Natural killer cell (primary cell): ENCODE measurements at places on chromosomes 3 and 15. TPM values are rescaled to one million over a fixed set of nuclear protein-coding genes. Genes with fewer than 3 reads are reported as not detected.

DNA sequence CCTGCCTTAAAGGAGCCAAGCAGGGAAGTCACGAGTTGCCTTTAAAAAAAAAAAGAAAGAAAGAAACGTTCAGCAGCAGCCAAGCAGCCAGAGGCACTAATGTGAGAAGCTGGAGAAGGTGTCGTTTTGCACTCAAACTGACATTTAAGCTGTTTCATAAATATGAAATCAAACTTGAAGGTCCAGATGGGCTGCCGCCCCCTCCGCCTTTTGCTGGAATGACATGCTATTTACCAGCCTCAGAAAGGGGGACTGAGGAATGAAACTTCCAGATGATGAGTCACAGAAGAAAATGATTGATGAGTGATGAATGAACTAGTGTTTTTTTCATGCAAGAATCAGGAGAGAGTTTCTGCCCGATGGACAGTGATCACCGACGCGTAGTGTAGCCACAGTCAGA is 396.8 kb downstream of the IGSF11 start:
- DNase-seq = no peak

- DNase-seq = no peak
These were observed 254.0 kb upstream of the SOX2 start for GRCh38 chr3:181457756-181458155.

DNA sequence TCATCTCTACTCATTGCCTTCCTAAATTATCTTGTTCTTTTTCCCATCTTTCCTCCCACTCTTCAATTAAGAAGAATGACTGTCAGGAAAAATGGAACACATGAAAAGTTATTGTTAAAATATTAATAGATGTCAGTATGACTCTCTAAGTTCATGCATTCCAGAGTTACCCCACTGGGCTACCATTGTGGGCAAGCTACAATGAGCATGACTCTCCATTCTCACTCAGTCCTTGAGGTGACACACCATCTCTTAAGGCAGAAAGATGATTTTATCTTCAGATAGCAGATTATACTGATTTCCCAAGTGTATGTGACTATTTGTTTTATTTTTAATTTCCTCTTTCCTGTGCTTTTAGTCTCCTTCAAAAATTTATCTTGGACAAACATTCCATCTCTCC is 144.3 kb downstream of the ALCAM start:
- DNase-seq = no peak

CCR3 gene
- 36.7 TPM for total RNA-seq

TRH gene
- not detected for total RNA-seq

- DNase-seq = no peak
These were observed 88.9 kb downstream of the MBNL1 start for GRCh38 chr3:152357587-152357986.

SKIL gene
- 156 TPM for total RNA-seq

GRCh38 chr3:169998668-169999131 is 32.1 kb downstream of the SEC62 start:
- no peak for DNase-seq

GRCh38 chr3:89287902-89288508 is 180.6 kb downstream of the EPHA3 start:
- DNase-seq = no peak

GRCh38 chr15:89963301-89964231 is 37.6 kb upstream of the ZNF710 start:
- no peak for DNase-seq

DNA sequence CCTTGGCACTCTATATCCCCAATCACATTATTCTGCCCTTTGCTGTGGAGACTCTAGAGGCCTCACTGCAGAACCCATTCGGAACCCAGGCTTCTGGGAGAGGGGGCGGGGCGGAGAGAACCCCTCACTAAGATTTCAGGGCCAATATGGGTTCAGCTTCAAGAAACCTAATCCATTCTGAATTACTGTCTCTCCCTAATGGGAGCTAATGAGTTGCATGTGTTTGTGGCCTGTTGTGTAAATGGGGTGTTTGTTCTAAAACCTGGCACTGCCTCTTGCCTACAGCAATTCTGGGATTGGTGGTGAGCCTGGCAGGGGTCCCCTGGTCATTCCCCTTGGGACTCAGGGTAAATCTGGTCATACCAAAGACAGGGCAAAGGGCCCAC is 605 bp upstream of the RASL12 start:
- DNase-seq = no peak

DNA sequence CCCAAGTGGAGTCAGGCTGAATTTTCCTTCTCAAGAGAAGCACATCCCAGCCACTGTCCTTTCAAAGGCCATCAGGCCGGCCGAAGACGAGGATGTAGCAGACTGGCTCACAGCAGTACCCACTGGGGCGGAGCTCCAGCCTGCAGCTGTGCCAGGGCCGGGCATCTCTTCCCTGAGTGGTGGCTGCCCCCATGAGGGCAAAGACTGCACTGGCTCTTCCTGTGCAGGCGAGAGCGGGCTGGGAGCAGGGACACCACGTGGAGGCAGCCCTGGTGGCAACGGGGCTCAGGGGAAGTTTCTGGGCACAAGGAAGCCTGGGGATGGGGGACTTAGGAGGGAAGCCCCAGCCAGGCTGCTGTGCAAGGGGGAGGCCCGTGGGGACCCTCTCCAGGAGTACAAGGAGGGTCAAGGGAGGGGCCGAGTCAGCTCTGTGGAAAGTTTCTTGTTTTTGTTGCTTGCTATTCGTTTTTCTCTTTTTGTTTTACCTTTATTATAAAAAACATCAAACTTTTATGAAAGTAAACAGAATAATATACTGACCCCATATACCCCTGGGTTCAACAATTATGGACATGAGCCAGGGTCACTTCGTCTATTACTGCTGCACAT is 66.1 kb downstream of the RPN1 start:
- no peak for DNase-seq

HRH1 gene
- not detected for total RNA-seq

WNT5A gene
- total RNA-seq = not detected

- no peak for DNase-seq
These were observed 196.4 kb downstream of the GBE1 start for GRCh38 chr3:81565041-81565440.

DNA sequence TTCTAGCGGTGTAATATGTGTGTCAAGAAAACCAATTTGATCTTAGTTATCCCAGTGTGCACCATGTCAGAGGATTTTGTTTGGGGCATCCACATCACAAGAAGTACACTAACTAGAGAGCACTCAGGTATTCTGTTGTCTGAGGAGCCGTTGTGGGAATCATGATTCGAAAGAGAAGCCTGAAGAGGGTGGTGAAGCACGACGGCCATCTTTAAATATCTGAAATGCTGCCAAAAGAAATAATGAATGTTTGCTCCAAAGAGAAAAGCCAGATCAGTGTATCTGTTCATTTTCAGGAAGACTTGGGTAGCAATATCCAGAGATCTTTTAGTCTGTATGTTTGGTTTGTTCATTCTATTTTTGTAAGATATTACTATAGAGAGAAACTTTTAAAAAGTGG is 180.7 kb downstream of the KLHL25 start:
- no peak for DNase-seq

GRCh38 chr3:14082108-14082657 is 42.5 kb downstream of the CHCHD4 start:
- no peak for DNase-seq

- DNase-seq = no peak
These were observed 1.8 kb upstream of the GPR15 start for GRCh38 chr3:98529856-98530459.

FBLN2 gene
- total RNA-seq = 2.7 TPM

- DNase-seq = no peak
These were observed 546.2 kb downstream of the MECOM start for GRCh38 chr3:169117264-169117663.

- no peak for DNase-seq
These were observed 258.7 kb downstream of the SLCO3A1 start for GRCh38 chr15:92112180-92112579.

ILDR1 gene
- 0.28 TPM for total RNA-seq

- DNase-seq = no peak
These were observed 126.3 kb upstream of the MEF2A start for GRCh38 chr15:99439524-99439835.

FBXO40 gene
- not detected for total RNA-seq

CNTN3 gene
- total RNA-seq = not detected

DNA sequence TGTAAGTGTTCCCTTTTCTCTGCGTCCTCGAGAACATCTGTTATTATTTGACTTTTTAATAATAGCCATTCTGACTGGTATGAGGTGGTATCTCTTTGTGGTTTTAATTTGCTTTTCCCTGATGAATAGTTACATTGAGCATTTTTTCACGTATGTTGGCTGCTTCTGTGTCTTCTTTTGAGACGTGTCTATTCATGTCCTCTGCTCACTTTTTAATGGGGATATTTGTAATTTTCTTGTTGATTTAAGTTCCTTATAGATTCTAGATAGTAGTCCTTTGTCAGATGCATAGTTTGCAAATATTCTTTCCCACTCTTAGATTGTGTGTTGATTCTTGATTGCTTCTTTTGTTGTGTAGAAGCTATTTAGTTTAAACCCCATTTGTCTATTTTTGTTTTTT is 179.2 kb downstream of the DOCK3 start:
- no peak for DNase-seq

DNA sequence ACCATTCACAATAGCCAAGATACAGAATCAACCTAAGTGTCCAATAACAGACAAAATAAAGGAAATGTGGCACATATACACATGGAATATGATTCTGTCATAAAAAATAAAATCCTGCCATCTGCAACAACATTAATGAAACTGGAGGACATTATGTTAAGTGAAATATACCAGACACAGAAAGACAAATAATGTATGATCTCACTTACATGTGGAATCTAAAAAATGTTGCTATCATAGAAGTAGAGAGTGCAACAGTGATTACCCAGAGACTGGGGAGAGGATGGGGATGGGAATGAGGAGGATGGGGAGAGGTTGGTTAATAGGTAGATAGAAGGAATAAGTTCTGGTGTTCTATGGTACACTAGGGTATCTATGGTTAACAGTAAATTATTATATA is 28.7 kb downstream of the MRPL3 start:
- no peak for DNase-seq

DNA sequence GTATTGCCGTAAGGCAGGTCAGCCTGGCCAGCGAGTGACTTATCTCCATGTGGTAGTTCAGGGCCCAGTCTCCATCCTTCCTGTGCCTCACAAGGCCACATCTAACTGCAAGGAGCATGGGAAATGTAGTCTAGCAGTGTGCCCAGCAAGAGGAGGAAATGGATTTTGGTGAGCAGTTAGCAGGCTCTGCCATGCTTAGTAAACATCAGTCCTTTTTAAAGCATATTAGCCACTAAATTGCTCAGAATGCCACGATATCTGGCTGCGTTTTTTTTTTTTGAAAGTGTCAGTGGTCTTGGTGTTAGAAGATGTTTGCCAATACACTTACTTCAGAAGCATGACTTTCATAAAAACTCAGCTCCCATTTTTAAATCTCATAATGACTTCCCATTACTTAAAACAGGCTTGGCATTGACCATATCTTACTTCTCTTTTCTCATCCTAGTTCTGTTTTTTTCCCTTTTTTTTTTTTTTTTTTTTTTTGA is 470.2 kb upstream of the TPRG1 start:
- no peak for DNase-seq

GRCh38 chr3:196174652-196175051 is 36.5 kb downstream of the ZDHHC19 start:
- DNase-seq = no peak

GABRB3 gene
- total RNA-seq = not detected

PTH1R gene
- not detected for total RNA-seq

UTS2B gene
- total RNA-seq = not detected

PARP15 gene
- total RNA-seq = 199 TPM

DNA sequence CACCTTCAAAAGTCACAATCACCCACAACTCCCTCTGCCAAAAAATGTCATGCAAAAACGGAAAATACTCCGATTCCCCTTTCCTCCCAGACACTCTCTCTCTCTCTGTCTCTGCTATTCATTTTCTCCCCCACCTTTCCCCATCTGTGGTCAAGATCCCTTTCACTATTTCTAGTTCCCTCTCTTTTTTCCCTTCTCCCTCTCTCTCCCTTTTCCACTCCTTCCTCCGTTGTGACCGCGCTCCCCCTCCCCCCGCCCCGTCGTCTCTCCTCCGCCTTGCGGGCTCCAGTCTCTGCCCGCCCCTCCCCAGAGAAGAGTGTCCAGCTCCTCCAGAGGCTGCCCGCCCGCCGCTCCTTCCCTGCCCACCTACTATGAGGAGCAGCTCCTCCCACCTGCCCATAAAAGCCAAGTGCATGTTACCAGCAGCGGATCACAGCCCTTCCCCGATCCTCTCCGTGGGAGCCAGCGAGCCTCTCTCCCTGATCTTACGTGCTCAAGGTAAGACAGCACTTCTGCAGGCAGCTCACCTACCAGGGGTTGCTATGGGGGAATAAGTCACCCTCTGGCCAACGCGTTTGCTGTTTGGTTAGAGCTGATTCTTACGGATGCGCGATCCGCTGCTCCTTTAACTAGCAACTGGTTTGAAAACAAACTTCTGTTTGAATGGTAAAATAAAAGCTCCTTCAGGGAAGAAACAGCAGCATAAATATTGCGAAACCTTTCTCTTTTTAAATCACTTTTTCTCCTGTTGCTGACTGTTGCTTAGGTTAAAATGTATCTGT is at the start of gene COL8A1:
Gene COL8A1 (plus strand): TSS at position 428 of the 782 bp plus-strand sequence. CDS start 152,089 bp downstream, outside the sequence.
- DNase-seq = no peak

- DNase-seq = no peak
These were observed 1.8 kb upstream of the MYL3 start for GRCh38 chr3:46865031-46865507.

DNA sequence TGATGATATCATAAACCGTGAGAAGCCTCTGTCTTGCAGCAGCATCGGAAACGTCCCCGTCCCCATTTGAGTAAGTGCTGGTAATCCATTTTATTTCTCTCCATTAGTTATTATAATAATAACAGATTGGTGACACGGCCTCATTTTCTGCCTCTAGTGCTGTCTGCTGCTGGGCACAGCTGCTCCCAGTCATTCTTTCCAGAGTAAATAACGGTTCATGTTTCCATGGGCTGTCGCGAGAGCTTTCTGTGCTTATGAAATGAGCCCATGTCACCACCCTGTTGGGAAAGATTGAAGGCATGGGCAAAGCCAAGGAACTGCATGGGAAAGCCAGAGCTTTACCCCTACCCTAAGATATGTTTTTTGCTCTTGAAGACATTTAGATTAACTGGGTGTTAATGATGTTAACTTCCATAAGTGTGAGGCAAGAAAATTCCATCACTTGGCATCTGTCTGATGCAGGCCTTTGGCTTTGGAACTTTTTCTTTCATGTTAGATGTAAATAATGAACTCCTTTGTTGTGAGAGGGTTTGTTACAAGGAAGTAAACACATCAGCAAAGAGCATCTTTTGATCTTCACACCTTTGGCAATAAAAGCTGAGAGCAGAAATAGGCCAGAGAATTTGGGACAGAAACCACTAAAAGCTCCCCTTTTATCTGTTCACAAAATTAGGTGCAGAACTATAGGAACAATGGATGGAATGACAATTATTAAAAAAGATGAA is 141.8 kb downstream of the FILIP1L start:
- DNase-seq = no peak

ATRIP gene
- total RNA-seq = 11.0 TPM

NMB gene
- total RNA-seq = 3.8 TPM

DNA sequence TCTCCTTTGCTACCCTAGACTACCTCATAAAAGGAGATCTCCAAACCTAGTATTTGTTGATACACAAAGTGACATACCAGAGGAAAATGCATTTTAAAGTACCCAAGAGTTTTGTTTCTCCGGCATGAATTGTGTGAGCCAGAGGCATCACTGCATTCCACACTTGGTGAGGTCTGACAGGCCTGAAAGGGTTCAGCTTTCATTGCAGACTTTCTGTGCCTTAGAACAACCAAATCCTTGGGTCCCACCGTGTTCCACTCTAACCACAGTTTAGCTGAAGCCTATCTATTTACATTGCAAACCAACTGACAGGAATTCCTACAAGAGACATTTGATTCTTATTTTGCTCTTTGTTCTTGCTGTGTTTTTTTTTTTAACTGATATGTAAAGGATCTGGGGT is 21.0 kb upstream of the EID1 start:
- no peak for DNase-seq

COLQ gene
- total RNA-seq = 55.8 TPM

DISP2 gene
- total RNA-seq = 0.26 TPM
